ENCODE measurements at places on chromosomes 13 and 19.

- no peak for DNase-seq
Observed at GRCh38 chr19:7997809-7998480, 7.5 kb downstream of the ELAVL1 start.

DNA sequence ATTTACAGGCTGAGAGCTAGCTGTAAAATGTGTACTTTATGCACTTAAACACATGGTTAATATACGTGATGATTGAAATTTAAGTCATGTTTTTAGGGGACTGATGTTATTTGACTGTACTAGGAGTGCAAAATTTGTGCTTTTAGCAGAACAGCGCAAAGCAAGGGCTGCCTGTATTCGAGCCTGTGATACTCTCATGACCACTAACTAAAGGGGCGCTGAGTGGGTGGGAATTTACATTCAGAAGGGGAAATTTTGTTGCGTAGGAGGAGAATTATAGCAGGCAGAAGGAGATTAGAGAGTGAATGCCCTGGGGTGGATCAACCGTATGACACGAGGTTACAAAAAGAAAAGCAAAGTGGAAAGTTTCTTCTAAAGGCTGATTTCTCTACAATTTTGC lies 271.8 kb upstream of the HTR2A start:
- no peak for DNase-seq

DNA sequence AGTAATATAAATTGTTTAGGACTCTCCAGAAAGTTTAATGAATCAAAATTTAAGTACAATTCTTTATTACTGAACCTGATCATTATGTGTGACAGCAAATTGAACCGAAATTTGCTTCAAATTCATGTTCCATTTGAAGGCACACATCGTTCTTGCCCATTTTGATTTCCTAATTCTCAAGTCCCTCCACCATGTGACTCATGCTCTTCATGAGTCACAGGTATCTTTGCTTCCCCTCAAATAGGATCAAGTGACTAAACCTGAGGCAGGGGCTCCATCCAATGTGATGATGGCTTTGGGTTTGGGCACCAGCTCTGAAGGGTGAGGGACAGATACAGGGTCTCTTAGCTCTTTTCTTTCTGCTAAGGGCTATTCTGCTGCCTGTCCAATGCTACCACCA lies 86.1 kb downstream of the THSD1 start:
- DNase-seq, result no peak

GRCh38 chr13:96806746-96807145 lies 187.5 kb downstream of the OXGR1 start:
- DNase-seq, result no peak

GRCh38 chr19:18832306-18833140 lies 764 bp downstream of the UPF1 start:
- DNase-seq, result no peak

DNA sequence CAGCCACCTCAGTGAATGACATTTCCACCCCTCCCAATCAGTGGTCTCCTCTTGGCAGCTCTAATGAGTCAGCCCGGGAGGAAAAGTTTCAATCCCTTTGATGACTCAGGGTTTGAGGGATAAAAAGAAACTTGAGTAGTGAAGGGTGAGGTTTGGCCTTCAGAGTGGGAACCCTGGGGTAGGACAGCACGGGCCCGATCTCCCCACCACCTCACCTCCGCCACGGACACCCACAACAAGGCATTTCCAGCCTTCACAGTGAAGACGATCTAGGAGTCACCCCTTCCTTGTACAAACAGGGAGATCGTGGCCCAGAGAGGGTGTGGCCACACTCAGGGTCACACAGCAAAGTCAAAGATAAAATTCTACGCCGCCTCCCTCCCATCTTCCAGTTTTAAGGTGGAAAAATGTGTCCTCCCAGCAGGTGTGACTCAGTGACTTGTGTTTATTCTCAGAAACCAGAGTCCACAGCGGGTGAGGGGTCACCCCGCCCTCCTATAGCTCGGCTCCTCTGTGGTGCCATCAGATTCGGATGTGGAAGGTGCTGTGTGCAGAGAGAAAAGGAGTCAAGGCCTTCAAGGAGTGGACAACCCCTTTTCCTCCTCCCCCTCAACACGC lies 12.3 kb downstream of the CIB3 start:
- DNase-seq, result no peak

DNA sequence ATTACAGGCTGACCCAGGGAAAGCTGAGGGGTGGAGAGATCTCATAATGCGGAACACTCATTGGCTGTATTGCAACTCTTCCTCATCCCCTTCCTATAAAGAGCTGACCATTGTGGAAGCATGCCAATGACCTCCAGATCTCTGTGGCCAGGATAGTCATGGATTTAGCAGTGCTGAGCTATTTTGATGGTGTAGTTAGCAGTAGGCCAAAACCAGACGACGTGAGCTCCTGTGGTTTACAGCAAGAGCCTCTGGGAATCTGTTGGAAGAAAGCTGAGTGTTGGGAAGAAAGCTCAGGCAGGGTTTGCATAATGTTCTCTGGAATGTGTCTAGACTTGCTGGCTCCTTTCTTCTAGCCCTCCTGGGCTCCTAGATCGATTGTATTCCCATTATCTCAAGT lies 187.5 kb upstream of the GPC6 start:
- DNase-seq, result no peak

DNA sequence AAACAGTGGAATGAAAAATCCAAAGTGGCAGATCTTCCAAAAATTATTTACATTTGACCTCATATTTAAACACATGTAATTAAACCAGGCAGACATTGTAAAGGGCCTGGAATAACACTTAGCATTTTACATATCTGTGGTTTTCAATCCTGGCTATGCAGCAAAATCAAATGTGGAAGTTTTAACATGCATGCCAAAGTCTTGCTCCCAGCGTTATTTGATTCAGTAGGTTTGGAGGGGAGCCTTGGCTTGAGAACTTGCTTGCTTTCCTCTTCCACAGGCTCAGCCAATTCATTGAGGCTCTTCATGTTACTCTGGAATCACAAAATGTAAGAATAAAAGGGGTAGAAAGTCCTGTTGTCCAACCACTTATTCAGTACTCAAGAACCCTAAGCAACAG lies 42.5 kb upstream of the INTS6 start:
- DNase-seq, result no peak

DNA sequence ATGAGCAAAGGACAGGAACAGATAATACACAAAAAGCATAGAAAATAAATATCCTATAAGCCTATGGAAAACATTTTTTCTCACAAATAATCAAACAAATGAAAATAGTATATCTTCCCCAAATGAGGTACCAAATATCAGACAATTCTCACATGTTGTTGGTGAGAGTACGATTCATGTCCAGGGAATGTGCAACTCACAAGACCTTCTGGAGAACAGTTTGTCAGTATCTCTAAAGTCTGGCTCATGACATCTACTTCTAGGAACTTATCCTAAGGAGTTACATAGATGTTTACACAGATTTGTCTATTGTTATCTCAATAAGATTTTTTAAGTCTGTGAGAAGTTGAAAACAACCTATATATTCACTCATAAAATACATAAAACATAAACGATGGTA lies 80.3 kb upstream of the ARHGEF7 start:
- no peak for DNase-seq
